ENCODE measurements at places on chromosomes 6 and 20.

DNA sequence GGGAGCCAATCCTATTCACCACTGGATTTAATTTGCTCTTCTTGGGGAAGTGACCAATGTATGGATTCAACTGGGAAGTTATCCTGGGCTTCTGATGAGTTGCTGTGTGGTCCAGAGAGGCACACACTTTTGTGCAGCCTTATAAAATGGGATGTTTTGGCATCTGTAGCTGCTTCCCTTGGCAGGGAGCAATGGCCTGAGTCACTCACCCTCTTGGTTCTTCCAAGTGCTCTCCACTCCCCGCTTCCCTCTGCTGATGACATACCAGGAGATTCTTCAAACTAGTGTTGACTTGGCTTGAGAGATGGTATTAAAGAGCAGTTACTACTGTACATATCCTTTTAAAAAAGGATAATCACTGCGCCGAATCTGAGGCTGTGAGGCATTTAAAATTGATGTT, 105.8 kb downstream of the JARID2 start:
- no peak for DNase-seq

DNA sequence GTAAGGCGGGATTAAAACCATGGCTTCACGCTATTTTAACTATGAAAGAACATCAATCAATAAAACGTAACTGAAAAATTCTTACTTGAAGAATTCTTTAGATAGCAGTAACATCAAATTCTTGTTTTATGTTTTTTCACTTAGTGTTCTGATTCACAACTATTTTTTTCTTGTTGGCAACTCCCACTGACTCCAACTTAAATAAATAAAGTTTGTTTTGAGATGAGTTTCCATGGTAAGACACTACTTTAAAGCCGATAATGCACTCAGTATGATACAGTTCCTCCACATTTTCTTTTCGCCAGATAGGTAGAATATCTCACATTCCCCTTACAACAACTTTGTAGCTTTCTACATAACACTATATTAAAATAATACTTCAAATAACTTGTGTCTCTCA, 33.1 kb upstream of the CNKSR3 start:
- no peak for DNase-seq

GRCh38 chr6:76135481-76135880, 63.0 kb upstream of the IMPG1 start:
- DNase-seq = no peak

- no peak for DNase-seq
Measured at GRCh38 chr6:13767121-13767808, 47.1 kb downstream of the MCUR1 start.

- DNase-seq = no peak
Measured at GRCh38 chr6:146962329-146962728, 241.9 kb upstream of the STXBP5 start.

GRCh38 chr20:50246367-50247195, 56.0 kb downstream of the CEBPB start:
- no peak for DNase-seq

GRCh38 chr20:64273109-64273508, 17.6 kb downstream of the PCMTD2 start:
- DNase-seq = no peak

DNA sequence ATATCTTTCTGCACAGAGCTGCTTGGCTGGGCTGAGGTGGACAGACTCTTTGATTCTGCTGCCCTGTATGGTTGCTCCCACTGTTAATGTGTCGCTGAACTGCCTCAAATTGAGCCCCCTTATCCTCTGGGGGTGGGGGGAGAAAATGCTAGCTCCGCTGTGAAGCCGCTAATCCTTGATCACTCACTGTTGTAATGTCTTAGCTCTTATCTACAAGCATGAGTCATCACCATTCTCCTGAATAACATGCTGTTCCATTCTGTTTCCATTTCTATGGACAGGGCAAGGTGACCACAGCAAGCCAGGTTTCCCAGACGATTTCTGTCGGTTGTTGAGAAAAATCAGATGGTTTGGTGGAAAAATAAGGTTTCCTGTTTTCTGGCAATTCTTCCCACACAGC, 218.4 kb upstream of the GGTLC1 start:
- no peak for DNase-seq

DNA sequence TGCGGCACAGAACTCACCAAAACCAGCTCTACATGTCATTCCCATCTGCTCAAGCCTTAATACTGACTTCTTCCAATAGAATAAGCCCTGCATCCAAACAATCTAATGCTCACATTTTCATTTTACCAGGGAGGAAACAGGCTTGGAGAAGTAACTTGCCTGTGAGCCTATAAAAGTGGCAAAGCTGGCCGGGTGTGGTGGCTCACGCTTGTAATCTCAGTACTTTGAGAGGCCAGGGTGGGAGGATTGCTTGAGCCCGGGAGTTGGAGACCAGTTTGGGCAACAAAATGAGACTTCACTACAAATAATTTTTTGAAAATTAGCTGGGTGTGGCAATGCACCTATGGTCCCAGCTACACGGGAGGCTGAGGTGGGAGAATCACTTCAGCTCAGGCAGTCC, 133.7 kb downstream of the LY86 start:
- DNase-seq = no peak

DNA sequence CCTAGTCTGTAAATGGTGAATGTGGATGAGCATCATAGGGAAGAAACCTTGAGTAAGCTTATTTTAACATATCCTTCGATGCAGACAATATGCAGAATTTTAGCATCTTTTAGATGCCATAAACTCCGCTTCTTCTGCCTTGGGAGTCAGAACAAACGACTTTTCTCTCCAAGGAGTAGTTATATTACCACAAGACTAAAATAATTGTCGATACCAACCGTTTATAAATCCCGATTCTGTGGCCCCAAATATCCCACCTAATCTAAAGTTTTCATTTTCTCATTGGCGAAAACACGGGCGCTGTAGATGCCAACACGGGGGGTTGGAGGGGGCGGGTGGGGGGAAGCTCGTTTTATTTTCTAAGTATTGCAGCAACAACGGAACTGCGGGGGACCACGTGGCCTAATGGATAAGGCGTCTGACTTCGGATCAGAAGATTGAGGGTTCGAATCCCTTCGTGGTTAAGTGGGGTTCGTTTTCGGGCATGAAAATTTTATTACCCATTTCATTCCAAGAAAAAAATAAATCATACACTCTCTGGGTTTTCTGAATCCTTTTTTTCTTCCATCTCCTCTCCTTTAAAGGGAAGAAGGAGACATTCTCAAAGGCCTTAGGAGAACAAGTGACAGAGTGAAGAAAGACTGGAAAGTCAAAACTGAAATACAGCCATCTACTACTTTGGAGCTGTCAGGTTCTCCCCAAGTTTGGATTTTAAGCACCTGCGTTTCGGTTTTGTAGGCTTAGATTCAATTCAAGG, 65.5 kb upstream of the BTN3A2 start:
- no peak for DNase-seq

- DNase-seq = no peak
Measured at GRCh38 chr6:79670789-79671188, 39.7 kb downstream of the SH3BGRL2 start.

DNA sequence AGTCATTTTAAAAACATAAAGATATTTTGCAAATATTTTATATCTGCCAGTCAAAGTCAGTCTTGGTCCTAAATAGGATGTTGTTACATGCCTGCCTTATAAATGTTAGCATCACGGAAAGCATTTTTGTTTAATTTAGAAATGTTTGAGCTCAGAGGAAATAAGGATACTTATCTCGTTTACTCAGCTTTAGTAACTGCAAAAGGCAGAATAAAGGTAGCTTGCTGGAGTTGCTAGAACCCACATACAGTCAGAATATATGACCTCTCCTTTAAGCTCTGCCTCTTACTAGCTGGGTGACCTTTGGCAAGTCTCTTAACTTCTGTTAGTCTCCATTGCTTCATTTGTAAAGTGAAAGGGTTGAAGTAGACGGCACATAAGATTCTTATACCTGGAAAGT, 867.3 kb downstream of the KIF16B start:
- no peak for DNase-seq

- DNase-seq = no peak
Measured at GRCh38 chr20:1185790-1186334, 1.1 kb upstream of the TMEM74B start.
